ENCODE measurements at places on chromosomes 7 and 10.

- no peak for DNase-seq
These were observed 14.5 kb downstream of the ADCYAP1R1 start for GRCh38 chr7:31066516-31067130.

- no peak for DNase-seq
These were observed 269.1 kb downstream of the PTPRN2 start for GRCh38 chr7:158318511-158318913.

DNA sequence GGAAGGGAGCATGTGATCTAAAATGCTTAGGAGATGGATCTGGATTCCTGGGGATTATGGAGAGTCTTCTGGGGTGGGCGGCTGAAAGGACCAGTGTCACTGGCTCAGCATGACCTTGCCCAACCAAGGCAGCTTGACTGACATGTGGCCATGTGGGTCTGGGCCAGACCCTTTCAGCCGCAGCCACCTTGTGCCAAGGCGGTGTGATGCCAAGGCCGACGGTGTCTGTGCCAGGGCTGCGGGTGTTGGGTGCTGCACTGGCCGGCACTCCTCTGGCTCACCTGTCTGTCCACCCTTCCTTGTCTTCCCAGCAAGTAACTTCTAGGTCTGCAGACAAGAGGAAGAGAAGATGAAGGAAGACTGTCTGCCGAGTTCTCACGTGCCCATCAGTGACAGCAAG, 8.8 kb downstream of the DEPP1 start:
- DNase-seq = no peak

DNA sequence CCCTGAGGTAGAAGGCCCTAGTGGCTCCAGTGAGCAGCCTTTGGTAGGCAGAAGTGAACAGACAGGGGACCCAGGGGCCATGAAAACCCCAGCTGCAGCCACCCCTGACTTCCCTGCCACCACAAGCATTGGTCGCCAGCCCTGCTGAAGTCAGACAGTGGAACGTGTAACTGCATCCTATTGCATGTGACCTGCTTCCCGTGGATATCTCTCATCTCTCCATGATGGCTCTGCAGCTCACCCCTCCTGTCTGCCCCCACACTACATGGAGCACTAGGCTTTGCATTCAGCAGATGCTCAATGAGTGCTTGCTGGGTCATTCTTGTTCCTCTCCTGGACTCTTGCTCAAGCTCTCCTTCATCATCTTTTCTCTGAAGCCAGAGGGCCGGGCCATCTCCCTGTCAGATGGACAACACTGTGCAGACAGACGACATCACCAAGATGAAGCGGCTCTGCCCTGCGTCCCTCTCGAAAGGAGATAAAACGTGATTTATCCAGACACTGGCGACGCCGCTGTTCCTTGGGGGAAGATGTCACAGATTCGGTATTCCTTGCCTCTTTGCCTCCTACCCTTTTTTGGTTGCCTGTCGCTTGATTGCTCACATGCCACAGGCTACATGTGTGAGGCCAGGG, 117.5 kb downstream of the SH3PXD2A start:
- DNase-seq = no peak

DNA sequence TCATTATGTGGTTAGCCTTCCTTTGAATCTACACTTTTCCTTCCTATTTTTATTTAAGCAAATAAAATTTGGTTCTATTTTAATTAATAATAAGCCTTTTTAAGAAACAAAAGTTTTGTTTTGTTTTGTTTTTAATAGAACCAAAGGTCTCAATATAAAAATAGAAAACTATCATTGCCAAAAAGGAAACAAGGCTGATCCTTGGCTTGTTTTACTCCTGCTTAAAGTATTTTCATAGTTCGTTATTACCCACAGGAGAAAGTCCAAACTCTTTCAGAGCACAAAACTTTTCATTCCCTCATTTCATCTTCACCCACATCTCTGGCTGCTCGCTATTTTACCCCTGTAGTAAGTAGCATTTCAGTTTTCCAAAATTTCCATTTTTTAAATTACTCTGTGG, 374.8 kb downstream of the SEMA3D start:
- DNase-seq = no peak

DNA sequence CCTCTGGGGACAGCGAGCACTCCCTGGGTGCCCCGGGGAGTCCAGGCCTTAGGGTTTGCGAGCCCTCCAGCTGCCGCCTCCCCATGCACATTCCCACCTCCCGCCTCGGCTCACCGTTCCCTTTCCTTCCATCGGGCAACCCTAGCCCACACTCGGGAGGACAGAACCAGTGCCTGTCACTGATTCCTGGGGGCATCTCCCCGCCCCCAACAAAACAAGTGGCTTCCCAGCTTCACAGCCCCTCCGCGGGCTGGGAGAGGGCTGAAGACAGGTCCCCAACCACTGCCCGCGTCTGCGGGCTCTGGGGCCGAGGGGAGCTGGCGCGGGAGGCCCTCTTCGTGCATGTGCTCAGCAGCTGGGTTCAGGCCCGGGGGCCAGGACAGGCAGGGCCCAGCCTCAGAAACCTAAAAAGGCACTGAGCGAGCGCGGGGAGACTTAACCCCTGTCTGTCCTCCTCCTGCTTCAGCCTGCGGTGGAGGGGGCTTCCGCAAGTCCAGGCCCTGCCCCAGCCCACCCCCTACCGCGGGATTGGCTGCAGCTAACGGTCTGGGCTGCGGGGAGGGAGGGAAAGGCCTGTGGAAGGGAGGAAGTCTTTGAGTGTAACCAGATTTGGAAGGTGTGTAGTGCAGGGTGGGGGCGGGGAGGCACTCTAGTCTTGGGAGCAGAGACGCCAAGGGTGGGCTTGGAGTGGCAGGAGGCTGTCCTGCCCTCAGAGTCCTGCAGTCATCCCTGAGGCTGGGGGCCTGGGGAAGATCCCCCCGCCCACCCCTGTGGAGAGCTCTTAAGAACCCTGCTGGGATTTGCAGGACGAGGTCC, 1.2 kb downstream of the FLNC start:
- no peak for DNase-seq

DNA sequence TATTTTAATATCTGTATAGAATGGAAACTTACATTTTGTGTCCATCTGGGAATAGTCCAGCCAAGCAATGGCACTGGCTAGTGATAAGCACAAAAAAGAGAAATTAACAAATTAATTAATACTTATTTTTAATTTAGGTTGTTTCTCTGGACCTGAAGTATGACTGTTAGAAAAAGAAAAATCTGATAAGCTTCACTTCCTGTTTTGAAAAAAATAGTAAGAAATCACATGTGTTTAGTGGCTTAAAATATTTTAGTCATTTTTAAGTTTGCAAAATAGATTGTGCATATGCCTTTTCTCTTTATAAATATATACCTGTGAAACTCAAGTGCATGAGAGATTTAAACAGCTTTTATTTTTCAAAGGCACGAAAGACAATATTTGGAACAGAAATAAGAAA, 50.1 kb upstream of the CREB5 start:
- no peak for DNase-seq

DNA sequence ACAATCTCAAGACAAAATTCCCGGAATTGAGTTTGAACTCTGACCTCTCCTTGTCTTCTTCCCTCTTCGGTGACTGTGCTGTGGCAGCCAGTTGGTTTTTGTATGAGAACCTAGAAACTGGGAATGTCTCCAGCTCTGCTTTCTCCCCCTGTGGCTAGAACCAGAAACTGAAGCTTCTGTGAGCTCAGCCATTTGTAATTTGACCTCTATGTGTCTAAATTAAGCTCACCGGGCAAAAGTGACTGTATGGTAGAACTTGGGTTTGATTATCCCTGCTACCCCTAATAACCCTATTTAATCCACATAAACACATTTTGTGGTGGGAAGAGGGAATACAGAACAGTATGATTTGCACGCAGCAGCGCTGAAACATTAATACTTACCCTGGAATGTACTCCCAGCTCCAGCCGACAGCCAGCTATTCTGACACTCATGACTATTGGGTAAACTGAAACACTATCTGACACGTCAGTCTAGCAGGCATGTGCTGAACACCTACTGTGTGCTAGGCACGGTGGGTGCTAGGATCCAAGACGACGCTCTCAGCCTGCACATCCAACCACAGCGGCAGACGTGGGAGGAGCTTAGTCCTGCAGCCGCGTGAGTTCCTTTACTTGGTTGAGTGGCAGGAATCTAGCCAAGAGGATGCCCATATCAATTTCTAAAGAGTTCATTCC, 324.8 kb downstream of the SFMBT2 start:
- no peak for DNase-seq

GRCh38 chr7:12647364-12648219, 39.8 kb upstream of the ARL4A start:
- DNase-seq = no peak

DNA sequence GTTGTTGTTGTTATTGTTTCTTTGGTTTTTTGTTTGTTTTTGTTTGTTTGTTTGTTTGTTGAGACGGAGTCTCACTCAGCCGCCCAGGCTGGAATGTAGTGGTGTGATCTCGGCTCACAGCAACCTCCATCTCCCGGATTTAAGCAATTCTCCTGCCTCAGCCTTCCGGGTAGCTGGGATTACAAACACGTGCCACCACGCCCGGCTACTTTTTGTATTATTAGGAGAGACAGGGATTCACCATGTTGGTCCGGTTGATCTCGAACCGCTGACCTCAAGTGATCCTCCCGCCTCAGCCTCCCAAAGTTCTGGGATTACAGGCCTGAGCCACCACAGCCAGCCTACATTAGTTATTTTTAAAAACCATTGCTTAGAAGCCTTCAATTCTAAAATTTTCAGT, 45.0 kb downstream of the FOXP2 start:
- DNase-seq = no peak

- DNase-seq = peak; percentile 12
These were observed 76.4 kb upstream of the CCNY start for GRCh38 chr10:35259769-35260397.

Data from stimulated activated CD4-positive, alpha-beta T cell treated with anti-CD3 and anti-CD28 coated beads, Interleukin-1b, Interleukin-23, amount 100 ng/mL, for 48 hours (primary cell).